B cell (primary cell): ENCODE measurements at places on chromosomes 7 and 10.

GRCh38 chr7:99124751-99125504, 19.0 kb downstream of the SMURF1 start:
- DNase-seq = no peak

DNA sequence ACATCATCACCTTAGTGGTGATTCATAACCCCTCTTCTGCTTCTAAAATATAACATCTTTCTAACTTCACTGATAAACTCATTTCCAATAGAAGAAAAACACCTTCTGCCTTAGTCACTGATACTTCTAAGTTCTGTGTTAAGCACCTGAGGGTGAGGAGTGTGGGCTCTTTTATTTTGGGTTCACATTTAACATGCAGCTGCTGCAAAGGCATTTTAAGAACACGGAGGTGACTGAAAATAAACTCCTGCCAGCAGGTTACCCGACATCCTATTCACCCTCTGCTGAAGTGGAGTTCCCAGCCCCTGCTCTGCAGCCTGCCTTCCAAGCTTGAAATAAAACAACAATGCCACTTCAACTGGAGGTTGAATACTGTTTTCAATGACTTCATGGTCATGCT, 202.9 kb upstream of the PLXNA4 start:
- DNase-seq = no peak

DNA sequence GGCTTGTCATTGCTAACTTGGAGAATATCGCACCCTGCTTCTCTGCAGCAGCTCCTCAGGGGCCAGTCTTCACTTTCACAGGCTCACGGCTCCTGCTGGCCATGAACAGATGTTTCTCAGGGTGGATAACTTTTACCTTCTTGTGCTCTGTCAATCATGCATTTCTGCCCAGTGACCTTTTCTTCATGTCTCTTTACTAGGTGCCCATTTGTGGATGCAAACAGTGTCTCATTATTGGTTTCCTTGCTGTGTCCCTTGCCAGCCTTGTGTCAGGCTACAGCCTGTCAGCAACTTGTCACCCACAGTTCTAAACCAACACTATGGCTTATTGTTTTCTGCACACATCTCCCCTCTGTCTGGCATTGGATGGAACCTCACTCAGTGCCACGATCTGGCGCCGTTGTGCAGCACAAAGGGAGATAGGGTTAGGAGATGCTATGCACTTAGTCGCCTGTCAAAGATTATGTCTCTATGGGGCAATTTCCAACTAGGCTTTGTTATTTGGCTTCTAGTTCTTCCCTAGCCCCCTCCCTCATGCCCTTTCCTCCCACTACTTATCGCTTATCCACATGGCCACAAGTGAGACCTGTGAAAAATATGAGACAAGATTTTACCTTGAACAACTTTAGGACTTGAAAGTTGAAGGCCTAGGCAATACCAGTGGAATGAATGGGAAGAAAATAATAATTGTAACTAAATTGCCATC, 45.7 kb upstream of the NXPH1 start:
- no peak for DNase-seq

DNA sequence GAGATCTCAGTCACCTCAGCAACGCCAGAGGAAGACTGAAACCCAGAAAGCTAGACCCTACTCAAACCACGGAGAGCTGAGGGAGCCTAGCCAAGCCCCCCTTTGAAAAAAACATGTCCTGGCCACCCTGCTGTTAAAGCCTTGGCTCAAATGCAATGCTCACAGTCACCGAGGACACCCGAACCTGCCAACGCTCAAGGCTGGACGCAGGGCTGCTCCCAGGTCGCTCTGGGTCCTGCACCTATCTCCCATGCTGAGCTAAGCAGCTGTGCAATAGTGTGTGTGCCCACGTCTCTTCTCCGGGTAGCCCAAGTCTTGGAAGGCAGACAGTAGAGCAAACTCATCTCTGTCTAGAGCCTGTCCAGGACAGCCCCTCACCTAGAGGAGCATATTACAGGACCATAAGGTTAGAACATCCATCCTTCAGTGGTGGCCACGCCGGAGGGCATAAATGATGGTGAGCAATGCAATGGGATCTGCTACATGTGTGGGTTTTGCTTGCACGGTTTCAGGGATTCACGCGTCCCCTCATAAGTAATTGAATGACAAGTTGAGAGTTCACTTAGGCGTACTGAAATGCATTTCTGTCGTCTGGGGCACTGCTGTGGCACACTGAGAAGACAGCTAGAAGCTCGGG, 94.2 kb upstream of the DDC start:
- DNase-seq = no peak

DNA sequence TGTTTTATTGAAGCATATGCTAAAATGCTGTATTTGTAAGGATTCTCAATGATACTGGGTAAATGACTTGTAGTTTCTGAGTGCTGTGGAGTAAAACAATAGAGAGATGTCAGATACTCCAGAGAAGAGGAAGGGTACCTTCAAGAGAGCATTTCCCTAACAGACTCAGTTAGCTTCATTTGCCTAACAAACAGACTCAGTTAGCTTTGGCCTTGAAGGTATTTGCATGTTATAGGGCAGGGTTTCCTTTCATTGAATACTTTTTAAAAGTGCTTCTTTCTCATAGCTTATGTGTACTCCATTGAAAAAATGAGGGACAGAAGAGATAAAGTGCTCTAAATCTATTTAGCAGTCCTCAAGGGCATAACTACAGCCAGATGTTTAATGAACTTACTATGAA, 101.8 kb downstream of the CHN2 start:
- DNase-seq = no peak

DNA sequence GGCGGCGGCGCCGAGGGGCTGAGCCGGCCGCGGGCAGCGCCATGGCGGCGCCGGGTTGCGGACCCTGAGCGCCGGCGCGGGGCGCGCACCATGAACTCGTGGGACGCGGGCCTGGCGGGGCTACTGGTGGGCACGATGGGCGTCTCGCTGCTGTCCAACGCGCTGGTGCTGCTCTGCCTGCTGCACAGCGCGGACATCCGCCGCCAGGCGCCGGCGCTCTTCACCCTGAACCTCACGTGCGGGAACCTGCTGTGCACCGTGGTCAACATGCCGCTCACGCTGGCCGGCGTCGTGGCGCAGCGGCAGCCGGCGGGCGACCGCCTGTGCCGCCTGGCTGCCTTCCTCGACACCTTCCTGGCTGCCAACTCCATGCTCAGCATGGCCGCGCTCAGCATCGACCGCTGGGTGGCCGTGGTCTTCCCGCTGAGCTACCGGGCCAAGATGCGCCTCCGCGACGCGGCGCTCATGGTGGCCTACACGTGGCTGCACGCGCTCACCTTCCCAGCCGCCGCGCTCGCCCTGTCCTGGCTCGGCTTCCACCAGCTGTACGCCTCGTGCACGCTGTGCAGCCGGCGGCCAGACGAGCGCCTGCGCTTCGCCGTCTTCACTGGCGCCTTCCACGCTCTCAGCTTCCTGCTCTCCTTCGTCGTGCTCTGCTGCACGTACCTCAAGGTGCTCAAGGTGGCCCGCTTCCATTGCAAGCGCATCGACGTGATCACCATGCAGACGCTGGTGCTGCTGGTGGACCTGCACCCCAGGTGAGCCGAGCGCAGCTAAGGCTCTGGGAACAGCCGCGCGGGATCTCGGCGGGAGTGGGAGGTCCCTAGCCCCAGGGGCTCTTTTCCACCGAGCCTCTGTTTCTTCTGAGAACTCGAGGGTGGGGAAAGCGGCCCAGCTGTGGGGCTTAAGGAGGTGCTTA, at the start of gene GPR26:
GPR26 (plus strand) TSS at position 38 of the 919 bp plus-strand sequence; CDS start at position 91, 53 bp downstream.
- DNase-seq = no peak

DNA sequence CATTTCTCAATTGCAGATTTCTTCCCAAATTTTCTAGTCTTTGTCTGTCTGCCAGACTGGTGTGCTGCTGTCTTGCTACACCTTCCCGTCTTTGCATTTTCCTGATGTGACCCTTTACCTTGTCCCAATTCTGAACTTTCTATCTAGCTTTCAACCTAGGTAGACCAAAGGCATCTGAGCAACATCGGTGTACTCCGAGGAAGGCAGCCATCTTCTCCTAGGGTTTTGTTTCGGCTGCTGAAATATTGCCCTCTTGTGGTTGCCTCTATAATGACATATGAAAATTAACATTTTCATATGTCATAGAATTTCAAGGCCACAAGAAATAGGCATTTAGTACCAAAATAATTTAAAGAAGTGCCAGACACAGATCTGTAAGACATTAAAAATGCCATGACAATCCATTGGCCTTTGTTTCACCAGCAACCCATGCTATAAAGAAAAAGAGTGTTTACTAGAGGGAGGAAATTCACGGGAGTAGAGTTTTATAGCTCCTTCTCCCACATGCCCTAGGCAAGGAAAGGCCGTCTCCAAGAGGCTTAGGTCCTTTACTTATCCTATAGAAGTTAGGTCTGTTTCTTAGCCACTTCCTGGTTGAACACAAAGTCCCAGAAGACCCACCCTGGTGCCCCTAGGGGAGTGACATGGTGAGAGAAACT, 23.4 kb downstream of the OR9A2 start:
- DNase-seq = peak; percentile 79

DNA sequence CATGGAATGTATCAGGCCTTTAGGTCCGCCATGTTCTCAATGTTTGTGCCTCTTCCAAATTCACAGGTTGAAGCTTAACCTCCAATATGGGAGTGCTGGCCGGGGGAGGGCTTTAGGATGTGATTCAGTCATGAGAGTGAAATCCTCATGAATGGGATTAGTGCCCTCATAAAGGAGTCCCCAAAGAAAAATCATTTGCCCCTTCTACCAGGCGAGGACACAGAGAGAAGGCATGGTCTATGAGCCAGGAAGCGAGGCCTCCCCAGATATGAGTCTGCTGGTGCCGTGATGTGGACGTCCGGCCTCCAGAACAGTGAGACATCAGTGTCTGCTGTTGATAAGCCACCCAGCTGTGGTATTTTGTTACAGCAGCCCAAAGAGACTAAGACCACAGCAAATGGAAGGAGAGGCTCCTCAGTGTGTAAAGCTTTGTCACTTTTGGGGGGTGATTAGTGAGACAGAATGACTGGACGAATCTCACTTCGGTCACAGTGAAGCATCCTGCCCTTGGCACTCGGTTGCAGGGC, 231.3 kb upstream of the KLF6 start:
- no peak for DNase-seq

- DNase-seq = no peak
These were observed 118.8 kb upstream of the MYO3A start for GRCh38 chr10:25815236-25815635.

DNA sequence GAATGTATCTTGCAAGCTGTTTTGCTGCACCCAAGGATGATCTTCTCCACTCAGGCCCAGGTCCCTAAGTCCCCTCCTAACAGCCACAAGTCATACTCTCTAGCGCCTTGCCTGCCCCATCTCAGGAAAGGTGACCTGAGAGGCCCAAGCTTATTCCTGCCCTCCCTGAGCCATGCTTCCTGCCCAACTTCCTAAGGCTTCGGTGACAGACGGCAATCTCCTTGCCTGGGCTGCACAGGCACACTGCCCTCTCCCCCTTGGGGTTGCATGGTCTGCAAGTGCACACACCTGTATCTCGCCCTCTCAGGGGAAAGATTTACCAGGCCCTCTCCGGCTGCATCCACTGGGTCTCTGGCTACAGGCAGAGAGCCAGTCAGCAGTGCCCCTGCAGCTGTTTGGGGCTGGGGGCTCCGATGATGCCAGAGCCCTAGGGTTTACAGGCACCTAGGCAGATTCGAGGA, 771 bp upstream of the ADIRF start:
- no peak for DNase-seq

DNA sequence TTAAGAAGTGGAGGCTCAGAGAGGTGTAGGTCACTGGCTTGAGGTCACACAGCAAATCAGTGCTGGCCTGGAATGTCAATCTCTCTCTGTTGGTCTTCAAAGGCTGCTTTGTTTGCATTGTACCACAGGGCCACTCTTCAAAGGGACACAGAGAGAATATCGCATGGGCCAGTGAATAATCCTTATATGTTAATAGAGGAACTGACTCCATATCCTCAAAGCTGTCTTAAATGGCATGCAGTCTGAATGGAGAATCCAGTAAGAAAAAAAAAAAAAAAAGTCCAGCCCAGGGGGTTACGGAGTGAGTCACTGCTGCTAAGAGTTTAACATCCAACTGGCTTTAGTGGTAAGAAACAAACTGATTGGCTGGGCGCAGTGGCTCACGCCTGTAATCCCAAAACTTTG, 54.1 kb downstream of the NRAP start:
- no peak for DNase-seq

DNA sequence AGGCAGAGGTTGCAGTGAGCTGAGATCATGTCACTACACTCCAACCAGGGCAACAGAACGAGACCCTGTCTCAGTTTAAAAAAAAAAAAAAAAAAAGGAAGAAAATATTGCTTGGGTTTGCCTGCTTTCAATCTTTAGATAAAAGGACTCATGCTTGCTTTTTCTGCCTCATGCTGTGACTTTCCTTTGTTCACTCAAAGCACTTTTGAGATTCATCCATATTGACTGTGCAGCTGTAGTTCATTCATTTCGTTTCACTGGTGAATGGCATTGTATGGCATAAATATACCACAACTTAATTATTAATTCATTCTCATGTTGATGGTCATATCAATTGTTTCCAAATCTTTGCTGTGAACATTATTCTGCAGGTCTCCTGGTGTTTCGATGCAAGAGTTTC, 97.6 kb upstream of the NFE2L3 start:
- DNase-seq = no peak

GRCh38 chr10:133163889-133164815, 4.1 kb downstream of the KNDC1 start:
- DNase-seq = no peak

- DNase-seq = no peak
These were observed 290.0 kb downstream of the SORCS1 start for GRCh38 chr10:106874604-106874889.

DNA sequence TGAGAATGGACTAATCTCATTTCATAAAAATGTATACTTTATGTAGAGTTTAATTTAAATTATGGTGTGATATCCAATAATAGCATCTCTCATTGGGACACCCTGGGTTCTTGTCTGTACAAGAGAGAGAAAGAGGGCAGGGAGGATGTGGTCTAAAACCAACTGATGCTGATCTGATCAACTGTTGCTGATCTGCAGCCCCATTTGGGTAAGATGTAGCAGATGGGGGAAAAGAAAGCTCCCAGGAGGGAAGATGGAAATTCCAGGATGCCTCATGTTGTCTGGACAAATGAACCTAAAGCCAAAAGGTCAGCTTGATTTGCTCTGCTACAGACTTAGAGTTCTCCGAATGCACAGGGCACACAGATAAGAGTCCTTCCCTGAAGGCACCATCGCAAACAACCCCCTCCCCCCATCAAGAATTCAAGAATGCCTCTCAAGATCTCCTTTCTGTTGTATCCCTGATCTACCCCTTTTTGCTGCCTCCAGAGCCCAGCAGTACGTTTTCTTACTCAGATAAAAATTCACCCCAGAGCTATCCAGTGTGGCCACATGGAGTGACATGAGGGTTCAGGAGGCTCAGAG, 171.4 kb upstream of the INHBA start:
- no peak for DNase-seq
